B cell (primary cell): ENCODE measurements at places on chromosomes 4 and X. TPM values are rescaled to one million over a fixed set of nuclear protein-coding genes. Genes with fewer than 3 reads are reported as not detected.

DNA sequence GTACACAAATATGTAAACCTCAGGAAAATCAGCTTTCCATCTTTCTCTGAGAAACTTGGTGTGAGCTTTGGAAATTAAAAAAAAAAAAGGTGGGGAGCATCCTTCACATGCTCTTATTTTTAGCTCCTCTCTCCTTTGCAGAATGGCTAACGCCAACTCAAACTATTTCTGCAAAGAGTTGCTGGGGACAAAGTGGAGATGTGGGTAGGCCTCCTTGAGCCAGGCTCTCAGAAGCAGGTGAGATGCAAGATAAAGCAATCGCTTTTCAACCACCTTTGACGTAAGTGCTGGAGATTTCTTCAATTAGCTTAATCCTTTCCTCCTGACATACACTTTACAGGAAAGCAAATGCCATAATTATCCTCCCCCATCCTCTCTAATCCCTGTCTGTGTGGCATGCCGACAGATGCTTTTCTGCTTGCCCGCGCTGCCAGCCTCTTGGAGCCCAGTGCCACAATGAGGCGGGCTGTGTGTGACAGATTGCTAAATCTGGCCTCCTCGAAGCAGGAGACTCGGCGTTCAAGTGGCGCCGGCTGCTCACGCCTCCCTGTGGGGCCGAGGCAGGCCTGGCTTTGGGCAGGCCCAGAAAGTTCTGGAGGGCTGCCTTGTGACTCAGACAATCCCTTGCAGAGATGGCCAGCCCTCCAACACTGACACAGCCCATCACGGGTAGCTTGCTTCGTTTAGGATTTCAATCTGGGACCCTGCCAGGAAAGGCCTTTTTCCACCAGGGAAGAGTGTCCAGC is 64.9 kb upstream of the SOD3 start:
- H3K4me1 ChIP-seq, result no peaks in the 10 kb centered on the region
- no peak overlapping the region for H3K27ac ChIP-seq
- no peak for DNase-seq
- H3K27me3 ChIP-seq, result no peaks in the 10 kb centered on the region
- H3K4me3 ChIP-seq, result no peak overlapping the region
- no peaks in the 10 kb centered on the region for H3K36me3 ChIP-seq

DNA sequence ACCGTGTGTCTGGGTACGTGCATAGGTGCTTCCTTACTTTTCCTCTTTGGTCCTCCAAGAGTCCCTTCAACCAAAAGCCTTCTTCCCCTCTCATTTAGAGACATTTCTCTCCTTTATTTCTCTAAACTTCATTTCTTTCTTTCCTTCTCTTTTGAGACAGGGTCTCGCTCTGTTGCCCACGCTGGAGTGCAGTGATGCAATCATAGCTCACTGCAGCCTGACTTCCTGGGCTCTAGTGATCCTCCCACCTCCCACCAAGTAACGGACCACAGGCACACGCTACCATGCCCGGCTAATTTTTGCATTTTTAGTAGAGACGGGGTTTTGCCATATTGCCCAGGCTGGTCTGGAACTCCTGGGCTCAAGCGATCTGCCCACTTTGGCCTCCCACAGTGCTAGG is 42.2 kb downstream of the ACOX3 start:
- no peaks in the 10 kb centered on the region for H3K27me3 ChIP-seq
- H3K4me1 ChIP-seq, result no peaks in the 10 kb centered on the region
- no peak for DNase-seq
- H3K36me3 ChIP-seq, result peaks cover 5% of the 10 kb centered on the region
- H3K4me3 ChIP-seq, result no peak overlapping the region

DNA sequence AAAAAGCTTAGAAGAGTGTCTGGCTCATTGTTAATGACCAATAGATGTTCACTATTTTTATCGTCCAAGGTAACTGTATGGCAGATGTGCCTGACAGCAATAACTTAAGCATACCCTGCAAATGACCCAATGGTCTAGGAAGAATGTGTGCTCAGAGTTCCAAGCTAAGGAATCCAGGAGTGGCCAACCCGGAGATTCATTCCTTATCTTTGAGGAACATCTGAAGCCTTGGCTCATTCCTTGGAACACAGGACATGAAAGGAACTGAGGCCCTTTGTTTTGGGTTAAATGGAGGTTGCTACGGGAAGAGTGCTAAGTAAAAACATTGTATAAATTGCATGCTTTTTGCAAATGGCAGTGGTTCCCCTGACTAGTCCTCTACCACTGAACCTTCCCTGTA is 38.9 kb upstream of the EFNB1 start:
- no peaks in the 10 kb centered on the region for H3K36me3 ChIP-seq
- DNase-seq, result no peak
- H3K27me3 ChIP-seq, result no peaks in the 10 kb centered on the region
- no peaks in the 10 kb centered on the region for H3K4me1 ChIP-seq

Gene NIPAL1
- polyA plus RNA-seq, result 0.24 TPM in 1 of 2 replicates, not detected in the other

Gene RBM47
- polyA plus RNA-seq, result 5.4 and 5.6 TPM in 2 replicates
